Activated CD4-positive, alpha-beta T cell treated with anti-CD3 and anti-CD28 coated beads, Interleukin-2, Interleukin-6, amounts not matched to agents 100 ng/mL and 50 ng/mL, durations not matched to agents 16 hours and 8 hours (primary cell): ENCODE measurements at places on chromosomes 4 and X.

- no peak for DNase-seq
Measured at GRCh38 chrX:19440713-19441112, 74.6 kb downstream of the MAP3K15 start.

GRCh38 chr4:97396097-97396496, 747.2 kb downstream of the STPG2 start:
- DNase-seq, result no peak

- DNase-seq, result no peak
Measured at GRCh38 chr4:141133999-141134995, 1.0 kb upstream of the RNF150 start.

DNA sequence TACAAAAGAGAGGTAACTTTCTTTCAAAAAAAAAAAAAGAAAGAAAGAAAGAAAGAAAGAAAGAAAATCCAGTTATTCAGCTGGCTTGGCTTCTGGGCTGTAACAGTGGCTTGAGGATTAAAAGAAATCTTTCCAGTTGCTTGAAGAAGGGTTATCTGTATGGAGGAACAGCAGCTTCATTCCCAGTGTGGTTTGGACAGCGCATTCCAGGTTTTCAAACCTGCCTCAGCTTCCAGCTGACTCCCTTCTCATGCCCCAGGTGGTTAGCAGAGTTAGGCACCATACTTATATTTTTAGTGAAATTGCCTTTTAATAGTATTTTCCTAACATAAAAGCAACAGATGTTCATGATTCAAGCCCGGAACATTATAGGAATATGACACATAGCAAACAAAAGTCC, 48.6 kb downstream of the TMEM164 start:
- DNase-seq, result no peak

DNA sequence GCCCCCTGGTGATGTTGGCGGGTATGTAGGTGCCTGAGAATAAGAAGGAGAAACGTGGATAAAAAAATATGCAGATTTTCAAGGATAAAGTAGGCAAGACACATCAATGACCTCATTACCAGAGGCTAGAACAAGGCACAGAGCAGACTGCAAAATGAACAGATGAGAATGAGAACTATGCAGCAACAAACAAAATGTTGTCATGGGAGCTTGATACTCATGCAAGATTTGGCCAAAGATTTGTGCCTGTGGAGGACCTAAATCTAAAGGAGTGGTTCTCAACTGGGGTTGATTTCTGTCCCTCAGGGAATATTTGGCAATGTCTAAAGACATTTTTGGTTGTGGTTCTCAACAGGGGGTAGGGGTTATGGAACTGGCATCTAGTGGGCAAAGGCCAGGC, 177.3 kb downstream of the FRMPD4 start:
- DNase-seq, result no peak

DNA sequence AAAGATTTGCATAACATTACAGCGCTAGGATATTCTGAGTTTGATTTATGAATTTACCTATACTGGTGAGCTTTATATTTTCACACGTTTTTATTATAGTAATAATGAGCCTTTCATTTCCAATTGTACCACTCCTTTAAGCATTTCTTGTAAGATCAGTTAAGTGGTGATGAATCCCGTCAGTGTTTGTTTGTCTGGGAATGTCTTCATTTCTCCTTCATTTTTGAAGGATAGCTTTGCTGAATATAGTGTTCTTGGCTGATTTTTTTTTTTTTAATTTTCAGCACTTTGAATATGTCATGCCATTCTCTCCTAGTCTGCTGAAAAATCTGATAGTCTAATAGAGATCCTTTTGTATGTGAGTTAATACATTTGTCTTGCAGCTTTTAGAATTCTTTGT, 70.1 kb downstream of the IL15 start:
- DNase-seq, result no peak

DNA sequence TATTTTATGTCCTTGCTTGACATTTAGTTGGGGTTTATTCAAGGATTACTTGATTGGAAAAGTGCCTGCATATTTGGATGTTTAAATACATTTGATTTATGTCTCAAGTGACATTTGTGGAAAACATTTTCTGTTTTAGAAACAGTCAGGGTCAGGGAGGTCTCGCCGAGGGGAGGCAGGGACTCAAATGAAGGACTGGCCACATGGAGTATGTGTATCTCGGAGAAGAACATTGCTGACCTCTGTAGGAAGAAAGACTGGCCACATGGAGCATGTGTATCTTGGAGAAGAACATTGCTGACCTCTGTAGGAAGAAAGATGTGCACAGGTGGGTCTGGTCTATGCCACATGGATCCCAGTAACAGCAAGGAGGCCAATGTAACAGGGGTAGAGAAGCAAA, 233.6 kb downstream of the TRIML1 start:
- no peak for DNase-seq

DNA sequence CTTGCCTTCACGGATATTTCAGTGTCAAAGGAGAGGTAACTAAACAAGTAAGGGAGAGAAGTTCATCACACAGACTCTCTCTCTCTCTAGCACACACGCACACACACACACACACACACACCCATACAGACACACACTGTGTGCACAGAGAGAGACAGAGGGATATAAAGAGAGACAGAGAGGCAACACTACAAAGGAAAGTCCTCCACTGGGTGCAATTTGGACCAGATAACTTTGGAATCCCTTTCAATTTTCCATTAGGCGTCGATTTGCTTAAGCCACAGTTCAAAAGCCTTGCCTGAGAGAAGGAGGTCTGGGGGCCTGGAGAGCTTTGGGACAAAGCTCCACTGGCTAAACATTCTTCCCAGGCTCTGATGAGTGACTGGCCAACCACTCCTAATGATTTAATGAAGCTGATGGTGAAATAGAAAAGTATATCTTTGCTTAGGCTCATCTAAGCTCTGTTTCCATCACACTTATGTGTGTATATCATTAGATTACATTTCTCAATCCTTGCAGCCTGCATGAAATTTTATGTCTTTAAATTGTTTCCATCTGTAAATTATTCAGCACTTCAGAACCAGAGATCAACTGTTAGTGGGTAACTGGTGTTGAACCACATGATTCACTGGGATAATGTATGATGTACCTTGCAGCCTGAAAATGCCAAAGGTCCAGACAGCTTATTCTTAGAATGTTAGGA, 180.8 kb downstream of the MAGEB17 start:
- no peak for DNase-seq
